ENCODE measurements at places on chromosomes 13 and 19. TPM values are rescaled to one million over a fixed set of nuclear protein-coding genes. Genes with fewer than 3 reads are reported as not detected.

LRRC25 gene
- 0.92 TPM for total RNA-seq

CYP2A7 gene
- 0.25 TPM for total RNA-seq

DNA sequence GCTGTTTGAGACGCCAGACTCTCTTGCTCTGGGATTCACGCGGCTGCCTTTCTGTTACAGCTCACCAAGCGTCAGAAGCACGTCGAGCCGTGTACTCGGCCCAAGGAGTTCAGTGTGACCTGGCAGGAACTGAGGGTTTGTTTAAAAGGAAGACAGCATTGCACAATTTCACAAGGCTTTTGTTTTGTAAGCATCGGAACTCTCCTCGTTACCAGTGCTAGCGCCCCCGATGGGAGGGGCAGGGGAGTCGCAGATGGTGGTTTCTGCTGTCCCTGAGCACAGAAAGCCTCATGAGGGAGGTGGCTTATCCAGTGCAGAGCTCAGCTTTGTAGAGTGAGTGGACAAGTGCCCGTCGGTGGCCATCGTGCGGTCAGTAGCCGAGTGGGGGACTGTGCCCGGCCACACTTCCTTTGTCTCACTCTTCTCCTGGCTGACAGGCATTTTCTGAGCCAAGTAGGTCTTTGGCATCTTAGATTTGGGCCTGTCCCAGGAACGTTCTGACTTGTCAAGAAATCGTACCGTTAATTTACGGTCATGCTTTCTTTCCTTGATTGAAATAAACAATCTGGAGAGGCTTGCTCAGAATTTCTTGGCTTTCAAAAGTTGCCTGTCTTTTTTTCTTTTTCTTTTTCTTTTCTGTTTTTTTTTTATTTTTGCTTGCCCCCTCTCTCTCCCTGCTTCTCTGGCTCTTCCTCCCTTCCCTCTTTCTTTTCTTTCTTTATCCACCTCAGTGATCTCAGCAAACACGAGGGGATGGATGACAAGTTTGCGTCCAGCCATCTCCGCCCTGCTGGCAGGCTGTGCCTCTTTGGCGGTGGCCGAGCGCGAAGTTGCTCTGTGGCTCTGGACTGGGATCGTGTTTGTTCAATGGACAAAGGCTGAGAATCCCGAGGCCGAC is 7.7 kb downstream of the KDM4B start:
- no peak for DNase-seq

DNA sequence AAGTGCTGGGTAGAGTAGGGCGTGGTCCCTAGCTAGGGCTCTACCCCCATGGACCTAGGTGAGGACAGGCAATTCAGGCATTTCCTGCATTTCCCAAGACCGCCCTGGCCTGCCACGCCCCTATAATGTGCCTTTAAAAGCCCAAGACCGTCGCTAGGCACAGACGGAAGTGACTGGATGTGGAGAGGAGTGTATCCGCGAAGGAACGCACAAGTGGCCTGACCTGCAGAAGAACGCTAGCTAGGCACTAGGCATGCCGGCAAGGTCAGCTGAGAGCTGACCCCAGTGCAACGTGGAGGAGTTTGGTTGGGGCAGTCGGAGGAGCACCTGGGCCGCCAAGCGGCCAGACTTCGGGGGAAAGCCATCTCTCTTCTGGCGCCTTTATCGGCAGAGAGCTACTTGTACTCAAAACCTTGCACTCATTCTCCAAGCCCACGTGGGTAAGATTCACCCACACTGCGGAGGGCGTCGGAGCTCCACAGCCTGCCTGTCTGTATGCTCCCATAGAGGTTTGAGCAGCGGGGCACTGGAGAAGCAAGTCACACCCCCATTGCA is 370.0 kb downstream of the FGF9 start:
- no peak for DNase-seq

DNA sequence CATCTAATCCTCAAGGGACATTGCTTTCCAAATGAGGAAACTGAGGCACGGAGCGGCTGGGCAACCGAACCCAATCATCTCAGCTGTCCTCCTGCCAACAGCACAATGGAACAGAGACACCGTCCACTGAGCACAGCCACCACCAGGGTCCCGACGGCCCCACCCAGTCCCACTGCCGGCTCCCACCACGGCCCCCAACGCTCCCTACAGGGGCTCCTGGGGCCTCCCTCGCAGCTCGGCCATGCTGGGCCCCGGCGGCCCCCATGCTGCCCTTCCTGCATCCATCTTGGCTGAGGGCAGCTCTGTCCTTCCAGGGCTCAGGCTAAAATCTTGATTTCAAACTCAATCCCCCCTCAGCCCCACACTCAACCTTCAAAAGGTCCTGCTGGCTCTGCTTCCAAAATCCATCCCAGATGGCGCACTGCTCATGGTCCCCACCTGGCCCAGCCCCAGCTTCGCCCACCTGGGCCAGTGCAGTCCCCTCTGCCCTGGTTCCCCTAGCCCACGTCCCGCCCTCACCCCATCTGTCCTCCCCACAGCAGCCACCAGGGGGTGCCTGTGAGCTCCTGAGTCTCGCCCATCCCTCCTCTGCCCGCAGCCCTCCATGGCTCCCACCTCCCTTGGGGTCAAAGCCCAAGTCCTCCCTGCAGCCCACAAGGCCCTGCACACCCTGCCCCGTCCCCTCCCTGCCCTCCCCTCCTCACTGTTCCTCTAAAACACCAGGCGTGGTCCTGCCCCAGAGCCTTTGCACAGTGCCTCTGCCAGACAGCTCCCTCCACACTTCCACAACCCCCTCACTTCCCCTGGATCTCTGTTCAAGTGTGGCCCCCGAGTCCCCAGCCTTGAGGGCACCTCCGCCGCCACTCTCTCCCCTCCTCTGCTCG is 7.9 kb downstream of the PIP5K1C start:
- no peak for DNase-seq

GRCh38 chr13:83995930-83996329 is 113.7 kb upstream of the SLITRK1 start:
- DNase-seq, result no peak

- DNase-seq, result no peak
These were observed 9.6 kb downstream of the KHSRP start for GRCh38 chr19:6414793-6415590.

DNA sequence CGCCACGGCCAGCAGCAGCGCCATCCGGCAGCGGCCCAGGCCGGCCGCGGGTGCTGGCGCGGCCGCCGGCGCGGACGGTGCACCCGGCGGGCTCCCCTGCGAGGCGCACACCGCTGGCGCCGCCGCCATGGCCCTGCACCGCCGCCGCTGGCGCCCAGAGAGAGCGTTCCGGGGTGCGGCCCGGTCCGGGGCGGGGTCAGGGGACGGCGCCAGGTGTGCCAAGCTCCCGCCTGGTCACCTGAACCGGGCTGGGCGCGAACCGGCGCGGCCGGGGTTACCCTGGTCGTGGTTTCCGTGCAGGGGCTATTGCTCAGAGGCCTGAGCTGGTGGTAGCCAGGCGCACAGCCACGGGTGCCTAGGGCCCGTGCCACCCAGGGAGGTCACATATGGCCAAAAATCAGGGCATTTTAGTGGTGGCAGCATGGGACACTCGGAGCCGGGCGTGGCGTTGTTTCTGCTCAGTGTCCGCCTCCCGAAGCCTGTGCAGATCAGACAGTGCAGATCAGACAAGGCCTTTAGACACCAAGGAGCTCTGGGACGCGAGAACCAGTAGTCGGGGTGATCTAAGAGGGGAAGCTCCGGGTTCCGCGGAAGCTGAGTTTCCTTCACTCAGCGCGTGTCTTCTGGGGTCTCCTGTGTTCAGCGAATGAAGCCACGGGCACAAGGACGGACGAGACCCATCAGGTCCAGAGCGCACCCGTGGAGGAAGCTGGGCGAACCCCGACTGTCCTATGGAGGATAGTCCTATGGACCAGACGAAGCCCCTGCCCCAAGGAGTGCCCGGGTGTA is at the start of gene TMEM238:
Gene TMEM238 (minus strand): TSS at position 162 of the 789 bp plus-strand sequence. CDS start 33 bp downstream, at position 129.
- peak; percentile 88 for DNase-seq

DNA sequence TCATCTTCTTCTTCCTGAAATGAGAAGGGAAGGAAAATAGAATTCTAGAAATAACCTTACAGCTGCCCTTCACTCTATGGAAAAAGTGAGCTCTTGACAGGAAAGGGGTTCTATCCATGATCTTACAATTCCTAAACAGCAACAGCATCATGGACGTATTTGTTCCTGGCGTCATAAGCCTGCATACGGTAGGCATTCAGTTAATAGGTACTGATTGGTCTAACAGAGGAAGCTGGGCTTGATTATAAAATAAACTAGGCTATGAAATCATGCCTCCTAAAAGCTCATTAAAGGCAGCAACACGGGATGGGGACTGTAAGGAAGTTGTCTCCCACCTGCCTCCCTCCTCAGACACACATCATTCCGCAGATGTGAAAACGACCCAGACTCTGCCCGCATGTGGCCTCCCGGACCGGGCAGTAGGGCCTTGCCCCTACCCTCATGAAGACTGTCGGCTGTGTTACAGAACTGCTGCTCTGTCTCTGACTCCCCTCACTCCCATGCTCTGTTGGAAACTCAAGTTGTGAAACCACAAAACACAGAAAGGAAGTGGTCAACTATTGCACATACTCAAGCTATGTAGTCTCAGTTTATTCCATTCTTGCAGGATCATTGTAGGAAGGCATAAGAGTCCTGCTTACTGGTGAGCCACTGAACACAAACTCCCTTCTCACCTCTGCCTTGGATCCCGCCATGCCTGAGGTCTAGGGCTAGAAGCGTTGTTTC is 129.8 kb downstream of the DLEU7 start:
- DNase-seq, result no peak

GRCh38 chr13:105597573-105597972 is 937.9 kb downstream of the EFNB2 start:
- DNase-seq, result no peak

ZNF20 gene
- total RNA-seq, result 0.83 TPM

GRCh38 chr13:98488736-98489135 is 88.2 kb downstream of the STK24 start:
- no peak for DNase-seq

CCNE1 gene
- total RNA-seq, result 0.78 TPM

DNA sequence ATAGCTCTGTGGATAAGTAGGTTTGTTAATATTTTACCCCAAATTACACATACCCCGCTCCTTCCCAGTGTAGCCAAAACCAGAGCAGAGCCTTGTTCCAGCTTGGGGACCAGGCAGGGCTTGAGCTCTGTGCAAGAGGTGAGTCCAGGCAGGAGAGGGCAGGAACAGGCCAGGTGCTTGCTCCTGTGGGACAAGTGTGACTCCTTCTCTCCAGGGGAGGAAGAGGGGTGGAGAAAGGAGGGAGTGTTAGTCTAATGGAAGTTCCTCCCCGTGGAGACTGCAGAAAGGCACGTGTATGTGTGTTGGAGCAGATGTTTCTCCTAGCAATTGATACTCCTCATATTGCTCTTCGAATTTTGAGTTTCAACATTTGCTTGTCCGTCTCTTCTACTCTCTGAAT is 201.0 kb downstream of the FGF9 start:
- DNase-seq, result no peak

DNA sequence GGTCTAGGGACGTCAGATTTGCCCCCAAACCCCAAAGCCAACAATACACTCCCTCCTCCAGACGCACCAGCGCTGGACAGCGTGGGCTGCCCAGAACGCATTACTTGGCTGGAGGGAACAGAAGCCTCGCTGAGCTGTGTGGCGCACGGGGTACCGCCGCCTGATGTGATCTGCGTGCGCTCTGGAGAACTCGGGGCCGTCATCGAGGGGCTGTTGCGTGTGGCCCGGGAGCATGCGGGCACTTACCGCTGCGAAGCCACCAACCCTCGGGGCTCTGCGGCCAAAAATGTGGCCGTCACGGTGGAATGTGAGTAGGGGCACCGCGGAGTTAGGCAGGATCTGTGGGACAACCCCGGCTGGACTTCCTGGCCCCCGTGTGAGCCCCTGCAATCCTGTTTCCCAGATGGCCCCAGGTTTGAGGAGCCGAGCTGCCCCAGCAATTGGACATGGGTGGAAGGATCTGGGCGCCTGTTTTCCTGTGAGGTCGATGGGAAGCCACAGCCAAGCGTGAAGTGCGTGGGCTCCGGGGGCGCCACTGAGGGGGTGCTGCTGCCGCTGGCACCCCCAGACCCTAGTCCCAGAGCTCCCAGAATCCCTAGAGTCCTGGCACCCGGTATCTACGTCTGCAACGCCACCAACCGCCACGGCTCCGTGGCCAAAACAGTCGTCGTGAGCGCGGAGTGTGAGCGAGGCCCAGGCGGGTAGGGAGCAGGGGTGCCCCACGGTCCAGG is 4.0 kb downstream of the ICAM5 start:
- no peak for DNase-seq

DNA sequence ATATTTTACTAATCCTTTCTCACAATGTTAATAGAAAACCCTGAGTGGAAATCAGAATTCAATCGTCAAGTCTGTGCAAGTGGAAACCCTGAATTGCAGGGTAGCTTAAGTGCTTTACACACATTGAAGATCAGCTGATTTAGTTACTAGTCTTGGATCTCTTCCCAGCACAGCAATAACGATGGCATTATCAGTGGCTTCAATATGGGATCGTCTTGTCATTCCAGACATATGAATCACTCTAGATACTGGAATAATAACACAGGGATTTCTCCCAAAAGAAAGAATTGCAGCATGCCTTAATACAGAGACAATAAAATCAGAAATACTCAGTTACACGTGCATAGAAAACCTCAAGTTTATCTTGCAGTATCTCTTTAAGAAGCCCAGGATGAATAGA is 12.6 kb upstream of the METTL21C start:
- DNase-seq, result no peak

SLITRK6 gene
- total RNA-seq, result 0.23 TPM

HIF3A gene
- total RNA-seq, result 5.1 TPM

GRCh38 chr13:101155920-101156319 is 260.4 kb downstream of the NALCN start:
- no peak for DNase-seq

- DNase-seq, result no peak
These were observed 19.7 kb downstream of the ZNF536 start for GRCh38 chr19:30391554-30392551.

DNA sequence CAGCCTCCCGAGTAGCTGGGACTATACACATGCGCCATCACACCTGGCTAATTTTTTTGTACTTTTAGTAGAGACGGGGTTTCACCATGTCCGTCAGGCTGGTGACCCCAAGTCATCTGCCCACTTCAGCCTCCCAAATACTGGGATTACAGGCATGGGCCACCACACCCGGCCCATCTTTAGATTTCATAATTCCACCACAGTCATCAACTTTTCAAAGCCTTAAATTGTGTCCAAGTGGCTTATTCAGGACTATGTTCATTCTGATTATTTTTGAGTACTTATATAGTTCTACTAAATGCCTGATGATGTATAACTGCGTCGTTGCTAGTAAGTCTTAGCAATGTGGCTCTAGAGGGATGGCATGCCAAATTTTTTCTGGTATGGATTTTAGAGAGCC is 36.9 kb downstream of the FLT1 start:
- no peak for DNase-seq

- DNase-seq, result no peak
These were observed 2.0 kb downstream of the EPN1 start for GRCh38 chr19:55676889-55677505.

GRCh38 chr13:110625771-110626321 is 10.5 kb downstream of the NAXD start:
- no peak for DNase-seq

- no peak for DNase-seq
These were observed 230.7 kb downstream of the NDFIP2 start for GRCh38 chr13:79711631-79712030.

GRCh38 chr13:99658261-99658991 is 157.2 kb downstream of the TM9SF2 start:
- DNase-seq, result peak; percentile 15

All from pancreas (tissue), 10 donors.